ENCODE measurements at places on chromosomes 1 and 21.

GRCh38 chr21:46146856-46147255, 8.5 kb downstream of the FTCD start:
- no peak for DNase-seq

DNA sequence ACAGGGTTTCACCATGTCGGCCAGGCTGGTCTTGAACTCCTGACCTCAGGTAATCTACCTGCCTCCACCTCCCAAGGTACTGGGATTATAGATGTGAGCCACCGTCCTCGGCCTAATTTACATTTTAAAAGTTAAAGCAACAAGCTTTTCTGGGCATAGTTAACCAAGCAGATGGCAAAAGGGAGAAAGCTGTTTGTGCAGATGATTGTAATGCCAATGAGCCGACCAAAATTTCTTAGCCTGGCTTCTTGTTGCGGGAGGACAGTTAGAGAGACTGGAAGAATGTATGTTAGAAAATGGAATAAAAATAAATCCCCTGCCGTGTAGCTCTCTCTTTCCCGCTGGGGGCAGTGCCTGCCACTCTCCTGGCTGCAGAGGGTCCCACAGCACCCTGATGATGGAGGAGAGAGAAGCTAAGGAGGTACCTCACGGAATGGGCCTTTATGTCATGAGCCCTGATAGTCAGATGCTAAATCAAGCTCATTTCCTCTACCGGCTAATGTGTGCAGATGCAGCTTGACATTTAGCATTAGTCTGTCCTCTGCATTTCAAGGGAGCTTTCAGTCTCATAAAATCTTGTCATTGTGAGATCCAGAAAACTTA, 87.2 kb downstream of the HHAT start:
- DNase-seq: no peak

GRCh38 chr1:14363707-14364413, 234.6 kb upstream of the KAZN start:
- DNase-seq: no peak

DNA sequence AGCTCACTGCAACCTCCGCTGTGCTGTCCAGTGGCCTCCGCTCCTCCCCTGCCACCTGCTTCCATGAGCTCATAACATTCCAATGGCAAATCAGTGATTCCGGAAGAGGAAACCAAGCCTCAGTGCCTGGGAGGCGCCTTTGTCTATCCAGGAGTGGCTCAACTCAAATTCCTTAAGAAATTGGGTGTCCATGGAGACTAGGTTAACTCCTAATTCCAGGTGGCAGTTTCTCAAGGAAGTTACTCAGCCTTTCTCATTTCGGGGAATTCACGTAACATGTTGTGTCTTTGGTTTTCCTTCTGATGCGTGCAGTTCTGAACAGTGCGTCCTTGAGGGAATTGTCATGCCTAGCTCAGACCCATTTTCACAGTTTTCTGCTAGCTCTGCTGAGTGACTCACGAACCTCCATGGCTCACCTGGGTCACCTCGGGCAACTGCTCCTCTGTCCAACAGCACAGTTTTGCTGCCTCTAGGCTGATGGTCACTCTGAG, 89.9 kb upstream of the DSCAM start:
- no peak for DNase-seq

- DNase-seq: no peak
Observed at GRCh38 chr1:211634931-211635330, 40.5 kb downstream of the NEK2 start.

DNA sequence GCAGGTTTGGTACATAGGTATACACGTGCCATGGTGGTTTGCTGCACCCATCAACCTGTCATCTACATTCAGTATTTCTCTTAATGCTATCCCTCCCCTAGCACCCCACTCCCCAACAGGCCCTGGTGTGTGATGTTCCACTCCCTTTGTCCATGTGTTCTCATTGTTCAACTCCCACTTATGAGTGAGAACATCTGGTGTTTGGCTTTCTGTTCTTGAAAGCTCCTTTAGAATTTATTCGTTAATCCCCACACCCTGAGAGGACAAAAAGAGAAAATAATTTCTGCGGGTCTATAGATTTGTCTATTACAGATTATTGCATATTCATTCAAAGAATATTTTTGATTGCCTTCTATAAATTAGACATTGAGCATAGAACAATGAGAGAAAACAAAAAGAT, 455.5 kb downstream of the PLPP3 start:
- DNase-seq: no peak

- no peak for DNase-seq
Observed at GRCh38 chr1:43255438-43256210, 14.2 kb upstream of the TMEM125 start.

- no peak for DNase-seq
Observed at GRCh38 chr1:6001992-6002576, 9.9 kb upstream of the NPHP4 start.

- no peak for DNase-seq
Observed at GRCh38 chr1:50493710-50494109, 70.5 kb upstream of the DMRTA2 start.

DNA sequence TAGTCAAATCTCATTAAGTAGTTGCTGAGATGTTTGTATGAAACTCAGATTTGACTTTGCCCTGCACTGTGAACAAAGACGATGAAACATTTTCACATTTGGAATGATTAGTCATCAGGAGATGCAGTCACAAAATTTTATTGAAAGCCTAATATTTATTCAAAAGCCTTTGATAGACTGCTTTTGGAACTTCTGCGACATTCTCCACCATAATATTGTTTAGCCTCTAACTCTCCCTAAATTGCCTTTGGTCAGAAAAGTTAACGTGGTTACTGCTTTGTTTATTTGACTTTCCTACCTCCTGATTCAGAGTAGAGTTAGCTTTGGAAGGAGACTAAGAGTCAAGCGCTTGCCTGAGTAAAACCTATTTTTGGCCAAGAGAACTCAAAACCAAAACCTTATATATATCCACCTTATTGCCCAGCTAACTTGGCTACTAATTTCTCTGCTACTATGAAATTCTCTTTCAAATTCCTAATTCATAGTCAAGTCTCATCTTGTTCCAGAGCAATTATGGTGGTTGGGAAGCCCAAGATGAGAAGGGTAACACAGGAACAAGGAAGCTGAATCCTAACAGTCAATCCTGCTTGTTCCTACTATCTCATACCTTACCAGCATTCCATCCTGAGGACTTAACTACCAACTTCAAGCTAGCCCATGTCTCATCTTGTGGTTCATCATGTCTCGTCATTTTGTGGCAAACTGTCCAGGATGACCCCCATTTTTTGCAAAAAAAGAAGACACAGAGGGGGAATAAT, 429.6 kb downstream of the USP25 start:
- no peak for DNase-seq

DNA sequence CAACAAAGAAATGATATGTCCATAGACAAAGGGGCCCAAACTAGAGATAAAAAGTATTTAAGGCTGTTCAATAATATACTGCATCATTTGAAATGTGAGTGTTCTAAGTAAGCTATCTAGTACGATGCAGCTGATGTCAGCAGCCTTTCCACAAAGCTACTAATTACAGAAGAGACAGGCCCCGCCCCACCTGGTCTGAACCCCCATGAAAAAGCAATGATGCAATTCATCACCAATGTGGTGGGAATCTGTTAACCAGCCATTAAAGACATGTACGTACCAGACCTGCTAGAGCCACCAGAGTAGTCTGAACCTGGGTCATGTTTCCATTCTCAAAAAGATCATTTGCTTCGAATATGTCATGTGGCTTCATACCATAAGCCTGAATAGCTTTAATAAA, 25.1 kb downstream of the CNN3 start:
- no peak for DNase-seq

GRCh38 chr21:44979687-44980561, 40.1 kb downstream of the SLX9 start:
- no peak for DNase-seq

- DNase-seq: no peak
Observed at GRCh38 chr1:19479351-19480120, 5.8 kb downstream of the CAPZB start.

- DNase-seq: no peak
Observed at GRCh38 chr1:212600980-212601379, 7.6 kb upstream of the ATF3 start.

Measured in activated CD4-positive, alpha-beta T cell treated with anti-CD3 and anti-CD28 coated beads, Interleukin-2, amount 50 U/mL, for 4 hours (primary cell).